AML-193 (cell line): ENCODE measurements at places on chromosomes 1 and 21.

- no peak for DNase-seq
These were observed 605 bp upstream of the RABGGTB start for GRCh38 chr1:75785320-75785982.

GRCh38 chr1:48450505-48450904 is 21.5 kb downstream of the SPATA6 start:
- DNase-seq = peak; percentile 5

GRCh38 chr1:235567812-235568503 is 63.7 kb upstream of the B3GALNT2 start:
- DNase-seq = peak; percentile 93

DNA sequence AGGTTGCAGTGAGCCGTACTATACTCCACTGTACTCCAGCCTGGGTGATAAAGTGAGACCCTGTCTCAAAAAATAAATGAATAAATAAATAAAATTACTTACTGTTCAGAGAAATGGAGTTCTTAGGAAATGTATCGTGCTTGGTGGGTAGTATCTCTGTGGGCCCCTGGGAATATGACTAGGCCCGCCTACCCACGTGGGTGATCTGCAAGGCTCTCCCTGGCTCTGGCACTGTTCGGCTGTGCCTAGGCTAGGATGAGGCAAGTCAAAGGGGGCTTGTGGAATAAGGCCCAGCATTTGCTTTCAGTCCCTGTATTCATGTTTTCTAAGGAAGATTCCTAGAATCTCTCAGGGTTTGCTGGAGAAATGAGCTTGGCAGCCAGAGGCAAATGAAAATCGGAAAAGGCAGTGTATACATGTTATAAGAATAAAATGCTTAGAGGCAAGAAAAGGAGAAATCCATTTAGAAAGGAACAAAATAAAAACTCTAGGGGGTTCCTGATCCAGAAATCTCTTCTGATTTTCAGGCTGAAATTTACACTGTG is 4.5 kb upstream of the CSRP1 start:
- DNase-seq = no peak

DNA sequence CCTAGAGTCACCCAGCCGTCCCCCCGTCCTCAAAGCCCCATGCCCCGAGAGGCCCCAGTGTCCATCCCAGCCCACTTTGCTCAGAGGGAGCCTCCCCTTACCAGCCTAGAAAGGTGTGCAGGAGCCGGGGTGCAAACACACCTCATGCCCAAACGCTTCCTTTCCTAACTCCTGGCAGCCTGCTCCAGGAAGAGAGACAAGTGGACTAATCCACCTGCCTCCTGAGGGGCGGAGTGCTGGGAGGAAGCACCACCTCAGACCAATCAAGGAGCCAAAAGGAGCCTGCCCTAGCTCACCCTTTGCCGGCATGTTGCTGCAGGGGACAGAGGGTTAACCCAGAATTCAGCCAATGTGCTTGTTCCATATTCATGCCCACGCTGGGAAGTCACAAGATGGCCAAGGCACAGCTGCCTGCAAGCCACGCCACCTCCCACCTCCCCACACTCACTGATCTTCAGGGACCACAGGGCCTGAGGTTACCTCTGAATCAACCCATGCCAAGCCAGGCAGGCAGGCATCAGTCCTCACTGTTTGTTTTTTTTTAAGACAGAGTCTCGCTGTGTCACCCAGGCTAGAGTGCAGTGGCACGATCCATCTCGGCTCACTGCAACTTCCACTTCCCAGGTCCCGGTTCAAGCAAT is 27.8 kb downstream of the PLEKHA6 start:
- DNase-seq = no peak

GRCh38 chr1:44907893-44908292 is 64.8 kb upstream of the PTCH2 start:
- DNase-seq = no peak

DNA sequence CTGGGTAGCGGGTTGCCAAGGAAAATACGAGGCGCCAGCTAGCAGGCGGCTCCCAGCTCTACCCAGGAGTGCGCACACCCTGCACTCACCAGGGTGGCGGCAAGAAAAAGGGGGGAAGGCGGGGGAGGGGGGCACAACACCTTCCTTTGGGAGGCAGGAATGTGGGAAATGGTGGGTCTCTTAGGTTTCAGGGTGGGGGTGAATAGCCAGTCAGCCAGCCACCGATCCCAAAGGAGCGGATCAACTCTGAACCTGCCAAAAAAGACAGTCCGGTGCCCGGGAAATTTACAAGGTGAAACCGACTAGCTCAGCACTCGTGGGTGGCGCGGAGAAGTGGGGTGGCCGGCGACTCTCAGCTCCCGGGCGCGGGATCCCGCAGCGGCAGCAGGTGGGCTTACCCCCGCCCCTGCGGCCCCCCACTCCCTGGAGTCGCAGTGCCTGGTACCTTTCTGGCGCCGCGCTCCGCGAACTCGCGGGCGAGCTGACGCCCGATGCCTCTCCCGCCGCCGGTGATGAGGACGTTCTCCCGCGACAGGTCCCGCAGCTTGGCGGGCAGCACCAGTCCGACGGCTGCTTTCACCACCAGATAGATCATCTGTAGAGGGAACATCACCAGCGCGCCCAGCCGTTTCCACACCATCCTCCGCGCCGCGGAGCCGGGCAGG is 1.2 kb downstream of the DHRS3 start:
- DNase-seq = no peak

- DNase-seq = no peak
These were observed 15.0 kb downstream of the HTR6 start for GRCh38 chr1:19679691-19680090.

- no peak for DNase-seq
These were observed 108.9 kb upstream of the BARHL2 start for GRCh38 chr1:90826024-90826423.

- no peak for DNase-seq
These were observed 15.9 kb upstream of the IFNAR1 start for GRCh38 chr21:33308586-33309490.

DNA sequence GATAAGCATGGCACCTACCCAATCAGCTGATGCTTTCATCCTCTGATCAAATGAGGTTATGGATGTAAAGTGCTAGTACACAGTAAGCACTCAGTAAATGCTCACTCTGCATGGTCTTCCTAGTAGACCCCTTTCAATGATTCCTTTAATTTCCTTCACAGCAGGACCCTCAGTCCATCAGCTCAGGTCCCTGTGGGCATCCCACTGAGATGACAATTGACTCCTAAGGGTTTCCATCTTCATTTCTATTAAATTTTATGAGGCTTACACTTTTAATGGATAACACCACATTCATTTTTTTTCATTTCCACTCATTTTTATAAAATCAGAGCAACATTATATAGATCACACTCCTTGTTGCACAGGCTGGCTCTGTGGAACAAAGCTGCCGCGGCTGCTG is 12.8 kb downstream of the RHOU start:
- no peak for DNase-seq

GRCh38 chr1:168466092-168466713 is 77.6 kb downstream of the XCL2 start:
- peak; percentile 4 for DNase-seq

DNA sequence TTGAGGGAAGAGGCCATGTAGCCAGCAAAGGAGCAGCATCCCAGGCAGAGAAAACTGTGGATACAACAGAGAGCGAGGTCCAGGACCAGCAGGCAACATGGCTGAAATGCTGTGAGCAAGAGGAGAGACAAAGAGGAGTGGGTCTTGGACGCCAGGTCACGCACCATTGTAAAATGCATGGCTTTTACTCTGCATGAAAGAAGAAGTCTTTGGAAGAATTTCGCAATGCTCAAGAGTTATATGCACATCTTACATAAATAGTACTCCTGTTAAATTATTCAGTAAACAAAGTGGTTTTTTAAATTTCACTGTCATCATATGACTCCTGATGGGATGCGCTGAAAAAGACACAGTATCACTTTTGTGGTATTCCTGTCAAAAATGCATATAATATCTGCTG is 3.5 kb downstream of the CD244 start:
- DNase-seq = peak; percentile 66

DNA sequence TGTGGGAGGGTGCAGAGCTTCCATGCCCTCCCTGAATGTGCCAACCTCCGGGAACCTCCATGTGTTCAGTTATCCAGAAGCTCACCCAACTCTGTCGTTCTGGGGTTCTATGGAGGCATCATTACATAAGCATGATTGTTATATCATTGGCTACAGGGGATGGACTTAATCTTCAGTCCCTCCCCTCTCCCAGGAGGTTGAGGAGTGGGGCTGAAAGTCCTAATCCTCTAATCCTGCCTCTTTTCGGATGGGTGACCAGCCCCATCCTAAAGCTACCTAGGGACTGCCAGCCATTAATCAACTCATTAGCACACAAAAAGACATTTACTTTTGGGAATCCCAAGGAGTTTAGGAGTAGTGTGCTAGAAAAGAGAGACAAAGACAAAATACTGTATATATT is 32.0 kb upstream of the PSEN2 start:
- DNase-seq = no peak

- DNase-seq = no peak
These were observed 103.1 kb downstream of the GALNT2 start for GRCh38 chr1:230170153-230170547.

DNA sequence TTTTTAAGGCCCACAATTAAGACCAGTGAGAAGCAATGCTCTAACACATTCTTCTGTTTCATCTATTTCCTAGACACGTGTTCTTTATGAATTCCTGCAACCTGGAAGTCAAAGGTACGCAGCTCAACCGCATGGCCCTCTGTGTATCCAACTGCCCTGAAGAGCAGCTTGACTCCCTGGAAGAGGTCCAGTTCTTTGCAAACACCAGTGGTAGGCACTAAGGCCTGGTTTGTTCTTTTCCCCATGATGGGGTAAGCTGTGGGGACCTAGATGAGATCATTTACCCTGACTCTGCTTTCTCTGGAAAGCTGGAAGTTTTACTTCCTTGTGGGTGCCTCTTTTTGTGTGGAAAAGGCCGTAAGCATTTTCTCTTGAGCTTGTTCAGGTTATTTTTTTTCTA is 7.3 kb downstream of the SLC44A3 start:
- DNase-seq = no peak

DNA sequence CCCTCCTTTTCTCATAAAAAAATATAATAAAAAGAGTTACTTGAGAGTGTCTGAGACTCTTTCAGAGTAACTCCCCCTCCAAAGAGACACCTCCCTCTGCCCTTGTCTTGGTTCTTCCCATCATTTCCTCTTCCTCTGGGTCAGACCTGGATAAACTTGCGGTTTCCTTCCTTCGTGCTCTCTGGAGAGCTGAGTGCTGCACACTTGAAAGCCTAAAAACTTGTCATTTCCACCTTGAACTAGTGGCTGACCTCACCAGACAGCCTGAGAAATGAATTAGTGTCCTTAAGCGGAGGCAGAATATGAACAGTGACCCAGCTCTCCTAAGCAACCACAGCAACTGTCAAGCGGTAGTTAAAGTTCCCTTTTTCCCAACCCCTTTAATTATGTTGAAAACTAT is 88.4 kb upstream of the PROX1 start:
- peak; percentile 1 for DNase-seq

GRCh38 chr1:80540596-80540995 is 1260.1 kb upstream of the ADGRL2 start:
- DNase-seq = no peak

DNA sequence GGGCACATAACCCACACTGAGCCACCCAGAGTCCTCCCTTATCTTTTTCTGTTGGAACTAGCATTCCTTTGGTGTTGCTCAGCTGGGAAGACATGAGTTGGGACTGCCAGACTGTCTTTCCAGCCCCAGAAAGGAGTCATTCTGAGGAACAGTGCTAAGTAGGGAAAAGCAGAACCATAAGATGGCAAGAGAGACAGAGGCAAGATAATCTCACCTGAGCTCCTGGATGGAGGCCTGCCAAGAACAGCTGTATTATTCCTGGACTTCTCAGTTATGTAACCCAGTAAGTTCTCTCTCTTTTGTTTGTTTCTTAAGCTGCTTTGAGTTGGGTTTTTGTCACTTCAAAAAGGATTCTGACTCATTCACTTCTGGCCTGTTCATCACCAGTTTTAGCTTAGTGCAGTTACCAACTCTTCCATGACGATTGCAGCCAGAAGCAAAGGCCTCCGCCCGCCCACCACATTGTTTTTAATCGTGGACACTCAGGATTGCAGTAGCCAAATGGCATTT is 134.4 kb downstream of the OMA1 start:
- DNase-seq = no peak

- no peak for DNase-seq
These were observed 565.4 kb upstream of the BRINP3 start for GRCh38 chr1:191043066-191043465.

DNA sequence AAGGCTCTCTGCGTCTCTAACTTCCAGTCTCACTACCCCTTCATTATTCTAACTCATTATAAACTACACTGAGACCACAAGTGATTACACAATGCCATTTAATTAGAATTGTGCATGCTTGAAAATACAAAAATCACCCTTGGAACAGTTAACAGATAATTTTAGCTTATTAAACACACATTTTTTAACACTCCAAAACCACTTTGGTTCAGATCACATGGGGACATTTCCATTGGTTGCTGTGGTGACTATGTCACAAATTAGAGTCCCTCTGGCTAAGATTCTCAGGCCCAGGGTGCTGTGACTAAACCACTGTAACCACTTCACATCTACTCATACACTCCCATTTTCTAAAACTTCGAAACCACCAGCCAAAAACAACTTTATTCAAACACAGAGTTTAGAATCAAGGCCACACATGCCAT is 43.0 kb downstream of the JAK1 start:
- DNase-seq = no peak

DNA sequence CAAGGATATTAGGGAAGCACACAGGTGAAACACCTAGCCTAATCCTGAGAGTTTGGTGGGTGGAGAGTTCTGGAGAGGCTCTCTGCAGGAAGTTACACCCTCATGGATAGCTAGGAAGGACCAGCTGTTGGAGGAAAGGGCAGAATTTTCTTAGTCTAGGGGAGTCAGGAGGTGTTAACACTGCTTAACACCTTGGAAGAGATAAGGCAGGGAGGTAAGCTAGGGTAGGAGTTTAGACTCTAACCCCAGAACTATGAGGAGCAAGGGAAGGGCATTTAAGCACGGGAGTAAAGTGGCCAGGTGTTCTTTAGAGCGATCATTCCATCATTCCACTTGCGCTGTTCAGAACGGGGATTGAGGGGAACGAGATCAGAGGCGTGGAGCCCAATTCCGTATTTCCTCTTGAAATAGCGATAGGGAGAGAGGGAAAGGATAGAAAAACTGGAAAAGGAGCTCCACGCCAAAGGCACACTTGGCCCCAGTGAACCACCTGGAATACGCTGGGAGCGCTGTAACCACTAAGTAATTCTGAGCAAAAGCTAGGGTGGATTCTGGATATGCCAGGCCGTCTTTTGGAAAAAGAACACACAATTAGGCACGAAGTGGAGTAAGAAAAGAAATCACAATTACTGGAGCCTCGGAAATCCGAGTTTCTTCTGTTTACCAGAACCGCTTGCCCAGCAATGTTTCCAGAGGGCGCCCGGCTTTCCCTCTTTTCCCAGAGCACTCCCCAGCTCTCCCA is 1.5 kb upstream of the GPR137B start:
- DNase-seq = no peak

GRCh38 chr21:33650929-33651509 is 8.7 kb downstream of the ITSN1 start:
- no peak for DNase-seq

GRCh38 chr1:2925918-2926317 is 95.3 kb upstream of the ACTRT2 start:
- DNase-seq = no peak

GRCh38 chr1:14543191-14543840 is 55.2 kb upstream of the KAZN start:
- no peak for DNase-seq
